ENCODE measurements at places on chromosomes 16 and 17.
A peak's percentile ranks its signal among the peaks of the same experiment; 100 is the strongest.

GRCh38 chr17:63150490-63150889 is 184.5 kb downstream of the TANC2 start:
- no peak for DNase-seq

GRCh38 chr17:1485423-1486376 is 6.8 kb downstream of the MYO1C start:
- DNase-seq: peak; percentile 89

GRCh38 chr16:71569621-71570020 is 7.3 kb downstream of the TAT start:
- DNase-seq: no peak

DNA sequence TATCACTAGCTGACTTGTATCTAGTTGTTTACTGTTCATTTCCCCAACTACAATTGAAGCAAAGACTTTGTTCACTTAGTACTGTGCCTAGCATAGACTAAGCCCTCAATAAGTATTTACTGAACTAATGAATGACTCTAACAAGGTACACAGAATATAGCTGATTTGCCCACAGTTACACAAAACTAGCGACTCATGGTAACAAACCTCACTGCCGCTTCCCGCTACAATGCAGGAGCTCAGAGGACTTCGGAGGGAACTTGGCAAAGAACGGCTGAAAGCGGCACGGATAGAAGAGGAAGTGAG is 524 bp downstream of the EFTUD2 start:
- DNase-seq: no peak

GRCh38 chr17:44518032-44518431 is 14.8 kb upstream of the GPATCH8 start:
- no peak for DNase-seq

DNA sequence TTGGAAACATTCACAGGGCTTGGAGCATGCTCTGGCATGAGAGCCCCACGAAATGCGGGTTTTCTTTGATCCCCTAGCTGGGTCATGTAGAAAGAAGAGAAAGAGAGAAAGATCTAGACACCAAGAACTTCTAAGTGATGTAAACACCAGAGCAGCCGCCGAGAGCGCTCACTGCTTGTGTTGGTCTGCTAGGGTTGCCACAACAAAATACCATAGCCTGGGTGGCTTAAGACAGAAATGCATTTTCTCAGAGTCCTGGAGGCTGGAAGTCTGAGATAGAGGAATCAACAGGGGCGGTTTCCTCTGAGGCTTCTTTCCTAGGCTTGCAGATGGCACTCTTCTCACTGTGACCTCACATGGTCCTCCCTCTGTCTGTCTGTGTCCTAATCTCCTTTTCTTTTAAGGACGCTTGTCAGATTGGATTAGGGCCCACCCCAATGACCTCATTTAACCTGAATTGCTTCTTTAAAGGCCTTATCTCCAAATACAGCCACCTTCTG is 139.5 kb downstream of the CYLD start:
- no peak for DNase-seq
